SIG-M5 (cell line): ENCODE measurements at places on chromosomes 13 and 19.

- DNase-seq: no peak
Observed at GRCh38 chr13:97335488-97336134, 98.4 kb upstream of the RAP2A start.

DNA sequence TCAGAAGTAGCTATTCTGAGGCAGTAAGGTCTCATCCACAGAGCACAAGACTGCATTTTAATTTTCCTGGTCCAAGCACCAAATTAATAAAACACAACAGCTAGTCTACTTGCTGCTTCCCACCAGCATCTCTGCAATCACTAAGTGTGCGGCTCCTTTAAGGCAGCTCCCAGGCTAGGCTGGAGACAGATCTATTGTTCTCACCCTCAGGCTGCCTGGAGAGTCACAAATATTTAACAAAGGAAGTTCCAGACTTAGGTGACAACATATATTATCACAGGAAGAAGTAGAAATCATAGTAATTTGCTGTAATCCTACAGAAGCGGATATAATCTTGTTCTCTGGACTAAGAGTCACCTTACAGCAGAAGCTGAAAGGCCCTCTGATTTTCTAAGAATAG, 2.2 kb upstream of the EID2 start:
- no peak for DNase-seq

DNA sequence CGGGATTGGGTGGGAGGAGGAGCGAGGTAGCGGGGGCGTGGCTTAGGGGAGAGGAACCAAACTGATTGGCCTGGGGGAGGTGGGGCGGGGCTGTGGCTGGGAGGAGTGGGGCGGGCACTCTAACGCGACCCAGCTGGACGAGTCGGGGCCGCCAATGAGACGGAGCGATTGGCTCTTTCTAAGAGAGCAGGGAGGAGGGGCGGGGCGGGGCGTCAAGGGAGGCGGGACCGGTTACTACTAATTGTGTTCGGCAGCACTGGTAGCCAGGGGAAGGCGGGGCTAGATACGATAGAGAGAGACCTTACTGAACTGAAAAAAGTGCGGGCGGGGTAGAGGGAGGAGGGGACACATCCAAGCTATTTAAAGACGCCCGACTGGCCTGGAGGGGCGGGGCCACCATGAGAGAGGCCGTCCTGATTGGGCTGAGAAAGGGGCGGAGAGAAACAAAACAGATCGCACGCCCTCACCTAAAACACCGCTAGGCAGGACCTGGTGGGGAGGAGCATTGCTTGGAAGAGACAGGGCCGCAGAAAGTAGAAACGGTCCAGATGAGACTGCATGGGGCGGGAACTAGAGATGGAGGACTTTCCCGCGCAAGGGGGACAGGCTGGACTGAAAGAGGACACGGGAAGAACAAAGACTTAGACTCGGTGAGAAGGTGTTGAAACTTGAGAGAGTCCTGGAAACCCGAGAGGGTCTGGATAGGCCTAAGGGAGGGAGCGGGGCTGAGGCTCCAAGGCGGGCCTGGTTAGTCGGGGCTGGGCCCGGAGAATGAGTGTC, at the start of gene KCNC3:
KCNC3 (minus strand) TSS at position 232 of the 780 bp plus-strand sequence. CDS start 295 bp downstream, outside the sequence.
- peak; percentile 96 for DNase-seq

DNA sequence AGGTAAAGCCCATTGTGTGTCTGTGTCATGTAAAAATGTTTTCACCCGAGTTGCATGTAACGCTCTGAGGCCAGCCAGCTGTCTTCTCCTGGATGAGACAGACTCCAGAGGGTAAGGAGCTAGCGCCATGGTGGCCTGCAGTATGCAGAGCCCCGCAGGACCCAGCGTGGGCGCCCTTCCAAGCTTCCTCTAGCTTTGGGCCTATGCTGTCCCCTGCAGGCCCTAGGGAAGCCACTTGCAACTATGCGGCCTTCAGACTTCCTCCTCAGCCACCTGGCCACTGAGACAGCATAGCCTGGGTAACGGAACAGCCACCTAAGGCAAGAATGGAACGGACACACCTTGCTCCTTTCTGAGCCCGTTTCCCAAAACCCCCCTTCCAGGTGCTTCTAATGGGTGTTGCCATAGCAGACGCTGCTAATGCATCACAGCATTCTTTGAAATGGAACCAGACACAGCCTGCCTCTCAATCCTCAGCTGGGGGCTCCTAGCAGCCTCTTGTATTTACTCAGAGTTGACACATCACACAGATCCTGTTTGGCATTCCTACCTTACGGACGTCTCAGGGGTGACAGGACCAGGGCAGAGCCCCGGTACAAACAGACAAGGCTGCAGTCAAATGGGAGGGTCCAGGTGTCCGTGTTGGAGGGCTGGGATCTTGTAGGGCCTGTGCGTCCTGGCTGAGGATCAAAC, 6.2 kb downstream of the FAM32A start:
- DNase-seq: no peak

DNA sequence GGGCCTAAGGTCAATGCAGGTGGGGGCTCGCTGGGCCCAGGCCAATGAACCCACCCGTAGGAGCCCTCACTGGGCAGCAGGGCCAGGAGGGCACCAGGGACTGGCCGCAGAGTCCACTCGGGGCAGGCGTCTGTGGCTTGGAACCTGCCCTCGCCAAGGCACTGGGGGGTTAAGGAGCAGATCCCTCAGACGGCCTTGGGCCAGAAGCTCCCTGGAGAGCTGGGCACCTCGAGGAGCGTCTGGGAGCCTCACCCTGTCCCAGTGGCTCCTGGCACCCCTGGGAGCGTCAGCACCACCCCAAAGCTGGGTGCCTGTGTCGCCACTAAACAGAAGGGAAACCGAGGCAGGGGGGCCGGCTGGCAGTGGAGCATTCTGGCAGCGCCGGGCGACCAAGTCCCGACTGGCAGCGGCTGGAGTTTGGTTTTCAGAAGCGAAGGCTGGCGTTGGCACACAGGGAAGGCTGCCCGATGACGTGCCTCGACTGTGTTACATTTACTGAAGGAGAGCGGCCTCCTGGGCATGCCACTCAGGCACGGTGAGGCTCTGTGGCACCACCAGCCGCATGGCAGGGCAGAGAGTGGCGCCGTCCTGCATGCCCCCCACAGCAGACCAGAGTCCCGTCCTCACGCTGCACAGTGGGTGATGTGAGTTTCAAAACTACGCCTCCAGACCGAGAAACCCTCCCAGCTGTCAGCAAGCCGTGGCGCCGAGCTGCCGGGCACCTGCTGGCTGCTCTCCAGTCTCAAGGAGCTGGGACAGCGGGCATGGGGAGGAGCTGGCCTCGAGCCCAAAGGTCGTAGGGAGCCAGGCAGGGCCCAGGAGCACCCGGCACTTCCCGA, 9.2 kb upstream of the MEX3D start:
- DNase-seq: no peak

- no peak for DNase-seq
Observed at GRCh38 chr13:76980075-76980718, 11.7 kb upstream of the CLN5 start.

GRCh38 chr13:37229931-37230330, 124.5 kb upstream of the CSNK1A1L start:
- DNase-seq: no peak

GRCh38 chr19:49710372-49710951, 19.5 kb downstream of the CPT1C start:
- no peak for DNase-seq

DNA sequence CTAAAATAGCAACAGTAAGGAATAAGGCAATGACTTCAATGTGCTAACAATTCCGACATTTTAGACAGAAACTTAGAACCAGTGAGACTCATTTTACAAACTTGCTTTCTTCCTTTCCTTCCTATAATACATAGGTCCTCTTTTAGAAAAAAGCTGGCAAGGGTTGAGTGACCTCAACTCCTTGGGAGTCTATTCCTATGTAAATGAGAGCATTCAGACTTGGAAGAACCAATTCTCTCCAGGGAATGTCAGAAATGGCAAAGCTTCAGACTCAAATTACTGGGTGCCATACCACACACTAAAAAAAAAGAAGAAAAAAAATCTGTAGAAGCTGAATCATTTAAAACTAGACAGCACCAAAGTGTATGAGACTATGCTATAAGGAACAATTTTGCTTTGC, 1328.2 kb downstream of the OLFM4 start:
- DNase-seq: no peak

DNA sequence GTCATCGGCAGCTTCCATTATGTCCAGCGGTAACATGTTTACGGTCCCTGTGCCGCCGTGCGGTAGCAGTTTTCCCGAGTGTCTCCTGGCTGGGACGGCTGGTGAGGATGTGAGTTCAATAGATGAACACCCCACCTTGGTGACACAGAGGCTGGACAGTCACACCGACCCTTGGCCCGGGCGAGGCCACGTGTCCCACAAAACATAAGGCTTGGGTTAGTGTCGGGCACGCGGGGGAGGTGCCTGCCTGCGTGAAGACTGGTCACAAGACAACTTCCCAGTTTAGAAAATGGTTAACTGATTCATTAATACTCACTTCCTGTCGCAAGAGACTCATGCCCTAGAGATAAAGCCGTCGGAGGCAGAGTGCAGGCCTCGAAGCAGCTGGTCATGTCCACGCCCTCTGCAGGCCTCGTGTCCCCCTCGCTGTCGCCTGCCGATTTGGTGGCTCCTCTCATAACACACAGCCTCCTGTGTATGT, 17.2 kb downstream of the RASA3 start:
- peak; percentile 63 for DNase-seq

GRCh38 chr13:34720618-34721017, 221.5 kb upstream of the NBEA start:
- DNase-seq: no peak

DNA sequence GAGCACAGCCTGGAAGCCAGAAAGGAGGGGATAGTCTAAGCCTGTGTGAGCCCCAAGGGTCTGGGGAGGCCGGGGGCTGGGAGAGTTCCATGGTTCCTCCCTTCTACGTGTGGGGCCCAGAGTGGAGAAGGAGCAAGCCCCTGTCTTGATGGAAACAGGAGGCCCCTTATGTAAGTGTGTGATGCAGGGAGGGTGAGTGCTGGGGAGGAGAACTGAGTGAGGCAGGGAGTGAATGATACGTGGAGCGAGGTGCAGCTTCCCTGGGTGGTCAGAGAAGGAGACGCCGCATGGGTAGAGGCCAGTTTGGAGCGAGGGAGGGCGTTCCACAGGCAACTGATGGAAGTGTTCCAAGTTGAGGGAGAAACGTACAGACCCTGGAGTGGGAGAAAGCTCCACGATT, 16.0 kb downstream of the MAG start:
- DNase-seq: no peak

DNA sequence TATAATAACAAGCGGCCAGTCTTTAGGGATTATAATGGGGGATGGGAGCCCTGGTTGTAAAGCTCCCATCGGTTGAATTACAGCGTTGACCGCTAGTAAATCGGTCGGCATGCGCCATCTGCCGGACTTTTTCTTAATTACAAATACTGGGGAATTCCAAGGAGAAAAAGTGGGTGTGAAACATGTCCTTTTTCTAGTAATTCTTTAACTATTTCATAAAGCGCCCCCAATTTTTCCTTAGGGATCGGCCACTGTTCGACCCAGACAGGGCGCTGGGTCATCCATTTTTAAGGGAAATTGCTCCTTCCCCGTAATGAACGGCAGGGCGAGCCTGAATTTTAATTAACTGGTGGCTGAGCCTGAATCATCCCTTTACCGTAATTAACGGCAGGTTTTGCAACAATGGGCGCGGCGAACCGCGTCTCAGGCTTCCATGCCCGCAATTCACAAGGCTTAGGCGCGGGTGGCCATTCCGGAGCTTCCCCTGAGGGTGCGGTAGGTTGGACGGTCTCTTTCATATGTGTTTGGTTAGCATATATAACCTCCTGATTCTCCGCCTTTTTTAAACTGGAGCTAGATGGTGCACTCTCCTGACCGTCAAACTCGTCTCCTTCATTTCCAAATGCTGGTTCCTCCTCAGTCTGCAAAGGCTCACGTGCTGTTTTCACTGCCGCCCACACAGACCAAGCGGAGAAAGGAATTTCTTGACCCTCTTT, 30.2 kb upstream of the EVI5L start:
- DNase-seq: no peak

- no peak for DNase-seq
Observed at GRCh38 chr19:41936961-41937360, 8.7 kb upstream of the ERFL start.
